ENCODE measurements at places on chromosomes 3 and 15.

GRCh38 chr3:140359233-140359995 is 318.4 kb upstream of the TRIM42 start:
- no peak for DNase-seq

DNA sequence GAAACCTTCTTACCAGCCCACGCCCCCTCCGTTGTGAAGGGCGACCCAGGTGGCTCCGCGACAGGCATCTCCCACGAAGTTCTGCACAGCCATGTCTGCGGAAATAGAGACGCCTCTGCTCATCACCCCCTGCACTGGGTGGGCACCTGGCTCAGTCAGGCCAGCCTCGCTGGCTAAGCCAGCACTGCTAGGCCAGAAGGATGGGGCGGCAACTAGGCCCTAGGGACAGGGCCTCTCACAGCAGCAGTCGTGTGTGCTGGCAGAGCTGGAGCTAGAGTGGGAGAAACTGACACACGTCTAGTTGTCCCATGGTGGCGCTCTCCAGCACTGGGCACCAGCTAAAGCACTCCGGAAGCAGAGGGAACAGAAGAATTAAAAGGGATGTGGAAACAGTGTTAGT is 12.5 kb upstream of the ZXDC start:
- DNase-seq, result no peak

DNA sequence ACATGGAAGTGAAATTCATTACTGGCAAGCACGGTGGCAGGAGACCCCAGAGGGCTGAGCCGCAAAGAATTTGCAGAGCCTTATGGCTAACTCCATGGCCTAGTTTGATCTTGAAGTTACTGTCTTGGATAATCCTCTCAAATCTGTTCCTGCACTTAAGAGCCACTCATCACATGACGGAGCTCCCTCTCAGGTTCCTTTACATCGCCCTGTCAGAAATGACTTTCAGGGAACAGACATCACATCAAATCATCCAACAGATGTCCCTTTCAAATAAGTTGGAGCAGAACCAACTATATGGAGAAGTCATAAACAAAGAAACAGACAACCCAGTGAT is 328.8 kb upstream of the THBS1 start:
- DNase-seq, result no peak

DNA sequence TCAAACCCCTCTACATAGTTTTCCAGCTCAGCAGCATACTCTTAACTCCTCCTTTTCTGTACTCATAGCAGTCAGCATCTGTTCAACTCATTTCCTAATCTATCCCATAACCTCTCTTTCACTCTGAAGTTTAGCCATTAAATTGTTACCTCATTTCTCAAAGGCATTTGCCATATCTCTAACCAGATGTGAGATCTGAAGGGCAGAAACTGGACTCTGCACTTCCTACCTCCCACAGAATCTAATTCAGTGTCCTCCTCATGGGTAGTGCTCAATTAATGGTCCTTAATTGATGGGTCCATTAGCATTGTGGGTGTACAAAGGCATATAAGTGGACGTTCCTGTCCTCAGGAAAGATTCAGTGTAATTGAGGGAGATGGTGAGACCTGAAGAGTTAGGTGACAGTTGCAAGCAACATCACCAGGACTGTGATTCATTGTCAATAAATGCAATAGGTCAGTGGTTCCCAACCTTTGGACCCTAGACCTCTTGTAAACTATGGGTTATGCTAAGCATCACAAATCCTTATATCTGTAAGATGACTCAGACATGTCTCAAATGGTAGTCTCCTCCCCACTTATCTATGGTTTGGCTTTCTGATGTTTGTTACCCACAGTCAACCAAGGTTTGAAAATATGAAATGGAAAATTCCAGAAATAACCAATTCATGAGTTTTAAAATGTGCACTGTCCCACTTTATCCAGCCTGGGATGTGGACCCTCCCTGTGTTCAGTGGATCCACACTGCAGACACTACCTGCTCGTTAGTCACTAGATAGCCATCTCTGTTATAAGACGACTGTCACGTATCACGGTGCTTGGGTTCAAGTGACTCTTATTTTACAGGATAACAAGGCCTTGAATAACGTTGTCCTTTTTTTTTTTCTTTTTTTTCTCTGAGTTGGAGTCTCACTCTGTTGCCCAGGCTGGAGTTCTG is 25.0 kb upstream of the UACA start:
- DNase-seq, result peak; percentile 52

- no peak for DNase-seq
Observed at GRCh38 chr3:193955719-193956118, 180.2 kb upstream of the HES1 start.

DNA sequence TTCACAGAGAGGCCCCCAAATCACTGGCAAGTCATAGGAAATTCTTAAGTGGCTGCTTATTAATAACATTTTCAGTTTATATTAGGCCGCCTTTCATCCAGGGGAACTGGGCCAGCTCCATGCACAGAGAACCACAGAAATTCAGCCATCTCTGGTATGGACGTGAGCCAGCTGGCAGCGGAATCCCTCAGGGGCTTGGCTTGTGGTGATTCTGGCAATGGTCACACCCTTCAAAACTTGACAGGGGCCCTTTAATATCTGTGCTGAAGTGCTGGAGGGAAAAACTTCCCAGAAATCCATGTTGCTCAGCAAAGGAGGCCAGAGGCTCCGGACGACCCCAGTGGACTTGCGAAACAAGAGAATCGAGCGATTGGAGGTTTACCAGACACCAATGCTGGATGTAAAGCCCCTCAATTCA is 11.3 kb downstream of the PRICKLE2 start:
- no peak for DNase-seq

DNA sequence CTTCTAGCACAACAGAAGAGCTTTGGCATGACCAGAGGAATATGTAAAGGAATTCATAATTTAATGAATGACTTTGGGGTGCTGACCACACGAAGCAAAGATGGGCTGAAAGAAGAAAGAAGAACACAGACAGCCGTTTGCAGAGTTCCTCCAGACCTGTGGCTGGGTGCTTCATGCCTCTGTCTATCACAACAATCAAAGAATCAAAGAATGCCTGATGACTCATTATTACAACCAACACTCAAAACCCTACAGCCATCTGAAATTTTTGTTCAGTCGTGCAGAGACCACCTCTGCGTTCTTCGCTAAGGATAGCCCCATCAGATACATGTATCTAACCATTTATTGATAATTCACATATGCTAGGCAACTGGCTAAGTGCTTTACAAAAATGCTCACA is 129.0 kb upstream of the PRICKLE2 start:
- DNase-seq, result no peak

- DNase-seq, result no peak
Observed at GRCh38 chr15:99438224-99438585, 127.6 kb upstream of the MEF2A start.

- no peak for DNase-seq
Observed at GRCh38 chr3:158106766-158107471, 699 bp upstream of the SHOX2 start.

GRCh38 chr3:106862067-106862466 is 515.2 kb upstream of the CCDC54 start:
- DNase-seq, result peak; percentile 22

DNA sequence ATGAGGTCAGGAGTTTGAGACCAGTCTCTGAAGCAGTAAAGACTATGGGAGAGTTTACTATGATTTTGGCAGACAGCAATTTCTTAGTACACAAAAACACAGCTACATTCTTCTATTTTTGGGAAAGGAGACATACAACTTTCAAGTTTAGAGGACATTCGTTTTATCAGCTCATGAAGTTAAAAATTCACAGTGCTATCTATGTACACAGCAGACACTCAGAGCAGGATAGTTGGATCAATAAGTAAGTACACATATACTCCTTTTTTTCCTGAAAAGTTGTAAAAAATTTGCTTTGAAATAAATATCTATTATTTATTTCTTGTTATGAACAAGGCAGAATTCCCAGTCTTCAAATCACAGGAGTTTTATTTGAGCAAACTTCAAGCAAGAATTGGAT is 159.7 kb downstream of the SERPINI1 start:
- no peak for DNase-seq

- no peak for DNase-seq
Observed at GRCh38 chr3:134145183-134145582, 105.5 kb downstream of the RYK start.

DNA sequence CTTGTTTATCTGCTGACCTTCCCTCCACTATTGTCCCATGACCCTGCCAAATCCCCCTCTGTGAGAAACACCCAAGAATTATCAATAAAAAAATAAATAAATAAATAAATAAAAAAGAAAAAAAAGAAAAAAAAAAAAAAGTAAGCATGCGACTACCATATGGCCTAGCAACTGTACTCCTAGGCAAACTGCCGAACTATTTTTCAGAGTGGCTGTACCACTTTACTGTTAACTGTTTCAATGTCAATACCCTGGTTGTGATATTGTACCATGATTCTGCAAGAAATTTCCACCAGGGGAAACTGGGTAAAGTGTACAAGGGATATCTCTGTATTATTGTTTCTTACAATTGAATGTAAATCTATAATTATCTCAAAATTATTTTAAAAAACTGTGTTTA is 41.3 kb upstream of the MAP4 start:
- DNase-seq, result no peak

- no peak for DNase-seq
Observed at GRCh38 chr3:139514741-139515140, 24.8 kb downstream of the RBP1 start.

GRCh38 chr15:89647191-89647851 is 7.9 kb downstream of the KIF7 start:
- no peak for DNase-seq

GRCh38 chr15:44243829-44244228 is 44.7 kb upstream of the GOLM2 start:
- DNase-seq, result no peak

- no peak for DNase-seq
Observed at GRCh38 chr3:45664578-45664977, 24.6 kb upstream of the SACM1L start.

DNA sequence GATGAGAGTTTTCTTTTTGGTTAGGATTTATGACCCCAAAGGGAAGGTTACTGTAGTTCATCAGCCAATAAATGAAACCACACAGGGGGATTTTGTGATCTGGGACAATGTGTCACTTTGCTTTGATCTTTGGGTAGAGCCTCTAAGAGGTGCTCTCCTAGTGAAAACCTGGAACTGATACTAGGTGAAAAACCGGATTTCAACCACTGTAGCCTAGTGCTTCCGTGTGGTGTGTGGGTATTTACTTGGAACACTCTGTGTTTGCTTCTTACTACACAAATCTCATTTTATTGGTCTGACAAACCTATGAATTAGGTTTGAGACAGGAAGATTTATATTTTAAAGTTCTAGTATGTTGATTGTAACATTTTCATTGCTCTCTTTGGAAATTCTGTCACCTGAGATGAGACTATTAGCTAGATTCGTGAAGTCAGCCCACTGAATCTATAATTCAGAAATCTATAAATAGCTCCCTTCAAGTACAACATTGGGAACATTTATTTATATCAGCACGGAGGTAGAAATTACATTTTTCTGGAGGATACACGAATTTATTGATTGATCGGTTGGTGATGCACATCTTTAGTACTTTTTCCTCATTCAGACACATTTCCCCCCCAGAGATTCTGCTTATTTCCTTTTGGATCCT is 119.8 kb downstream of the AKAP13 start:
- no peak for DNase-seq

- DNase-seq, result no peak
Observed at GRCh38 chr3:45545476-45545875, 49.1 kb upstream of the LIMD1 start.

GRCh38 chr15:41905036-41905793 is 11.4 kb upstream of the SPTBN5 start:
- DNase-seq, result no peak

DNA sequence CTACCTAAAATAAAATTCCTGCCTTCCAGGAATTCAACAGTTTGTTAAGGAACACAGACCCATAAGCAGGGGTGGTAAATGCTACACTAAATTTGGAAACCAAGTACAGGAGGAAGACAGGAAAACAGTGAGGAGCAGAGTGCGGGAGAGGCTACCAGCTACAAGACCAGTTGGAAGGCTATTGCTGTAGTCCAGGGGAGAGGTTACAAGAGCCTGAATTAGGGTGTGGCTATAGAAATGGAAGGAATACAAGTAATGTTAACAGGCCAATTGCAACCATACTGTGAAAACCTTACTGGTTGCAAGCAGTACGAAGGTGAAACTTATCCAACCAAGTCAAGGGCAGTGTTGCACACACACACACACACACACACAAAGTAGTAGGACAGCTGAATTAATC is 880 bp upstream of the ARMC8 start:
- DNase-seq, result no peak

DNA sequence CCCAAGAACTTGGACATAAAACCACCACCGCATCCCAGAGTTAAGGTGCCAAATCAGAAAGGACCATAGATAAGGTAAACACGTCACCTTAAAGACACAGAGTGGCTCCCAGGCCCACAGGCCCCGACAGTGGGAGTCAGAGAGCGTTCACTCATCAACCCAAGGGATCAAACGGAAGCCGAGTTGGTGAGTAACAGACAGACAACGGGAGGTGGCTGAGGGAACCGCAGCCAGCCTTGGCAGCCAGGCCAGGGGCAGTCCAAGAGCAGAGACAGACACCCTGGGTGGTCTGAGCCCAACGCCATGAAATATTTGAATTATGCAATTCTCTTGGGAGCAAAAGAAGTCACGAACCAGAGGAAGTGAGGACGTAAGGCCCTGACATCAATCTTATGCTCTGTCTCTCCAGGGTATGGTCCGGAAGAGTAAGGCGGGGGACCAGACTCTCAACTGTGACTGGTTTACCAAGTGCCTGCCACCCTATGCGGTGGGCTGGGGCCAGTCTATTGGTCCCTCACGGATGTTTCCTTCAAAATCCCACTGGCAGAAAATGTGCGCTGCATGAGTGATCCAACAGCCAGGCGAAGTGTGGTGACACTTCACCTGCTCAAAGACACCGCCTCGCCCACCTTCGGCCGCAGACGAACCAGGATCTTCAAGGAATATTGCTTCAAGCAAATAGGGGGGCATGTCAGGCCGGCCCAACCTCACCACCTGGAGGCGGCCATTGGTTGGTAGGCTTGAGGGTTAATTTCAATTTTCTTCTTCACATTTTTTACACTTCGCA is 34.3 kb downstream of the TMEM44 start:
- DNase-seq, result peak; percentile 73

- DNase-seq, result no peak
Observed at GRCh38 chr15:83046558-83047127, 20.4 kb downstream of the BTBD1 start.

- DNase-seq, result no peak
Observed at GRCh38 chr3:153180860-153181372, 18.9 kb downstream of the RAP2B start.

DNA sequence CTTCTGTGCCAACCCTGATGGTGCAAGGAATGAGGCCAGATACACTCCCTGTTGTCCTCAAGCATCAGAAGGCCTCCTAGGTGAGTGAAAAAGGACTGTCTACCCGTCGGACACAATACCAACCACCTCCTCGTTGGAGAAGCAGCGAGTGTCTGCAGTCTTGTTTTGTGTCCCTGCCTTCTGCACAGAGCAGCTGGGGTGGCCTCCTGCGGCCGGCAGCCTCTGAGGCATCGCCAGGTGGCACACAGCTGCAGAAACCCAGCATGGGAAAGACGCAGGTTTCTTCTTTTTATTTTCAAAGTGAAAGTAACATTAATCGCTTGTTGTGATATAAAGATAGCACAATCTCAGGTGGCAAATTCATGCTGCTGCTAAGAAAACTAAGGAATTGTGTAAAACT is 509.9 kb downstream of the OCA2 start:
- DNase-seq, result no peak
